ENCODE measurements at places on chromosomes 1 and 21.

- DNase-seq: no peak
These were observed 206.8 kb downstream of the ZNF326 start for GRCh38 chr1:90201467-90202358.

- no peak for DNase-seq
These were observed 1.6 kb downstream of the CPT2 start for GRCh38 chr1:53198241-53198651.

- DNase-seq: no peak
These were observed 14.9 kb downstream of the STX12 start for GRCh38 chr1:27787895-27788294.

DNA sequence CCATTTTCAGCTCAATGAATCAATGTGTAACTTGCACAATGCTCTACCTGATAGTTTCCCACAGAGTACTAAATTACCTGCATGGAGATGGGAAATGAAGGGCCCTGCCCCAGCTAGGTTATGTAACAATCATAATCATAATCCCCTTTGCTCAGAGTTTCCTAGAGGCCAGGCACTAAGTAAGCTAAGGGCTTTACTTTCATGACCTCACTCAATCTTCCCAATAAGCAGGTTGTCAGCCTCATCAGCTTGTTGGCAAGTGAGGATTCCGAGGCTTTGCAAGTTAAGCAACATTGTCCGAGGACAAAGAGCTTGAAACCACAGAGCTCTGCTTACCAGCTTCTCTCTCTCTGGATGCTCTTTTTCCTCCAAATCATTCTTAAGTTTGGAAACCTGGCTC, 64.1 kb upstream of the NTPCR start:
- DNase-seq: no peak

DNA sequence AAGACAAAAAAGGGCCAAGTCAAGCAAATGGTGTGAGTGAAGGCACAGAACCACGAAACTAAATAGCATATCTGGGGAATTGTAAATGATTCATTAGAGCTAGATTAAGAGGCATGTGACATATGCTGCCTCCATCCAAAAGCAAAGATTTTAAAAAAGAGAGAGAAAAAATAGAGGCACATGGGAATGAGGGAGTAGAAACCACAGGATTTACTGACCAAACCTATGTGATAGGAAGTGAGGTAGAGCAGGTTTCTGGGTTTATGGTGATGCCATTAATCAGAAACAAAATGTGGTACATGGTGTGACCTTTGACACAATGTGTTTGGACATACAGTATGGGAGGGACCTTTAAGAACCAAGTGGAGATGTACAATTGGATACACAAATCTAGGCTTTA, 13.6 kb downstream of the C1orf52 start:
- DNase-seq: no peak

- DNase-seq: no peak
These were observed 29.8 kb downstream of the RBM11 start for GRCh38 chr21:14245711-14246110.
